ENCODE measurements at places on chromosomes 2 and 18. TPM values are rescaled to one million over a fixed set of nuclear protein-coding genes. Genes with fewer than 3 reads are reported as not detected.
A peak's percentile ranks its signal among the peaks of the same experiment; 100 is the strongest.

GRCh38 chr2:231622963-231623362 is 30.3 kb downstream of the TEX44 start:
- no peaks in the 10 kb centered on the region for H3K36me3 ChIP-seq
- no peak for DNase-seq
- H3K4me1 ChIP-seq: peaks cover 12% of the 10 kb centered on the region
- no peaks in the 10 kb centered on the region for H3K27me3 ChIP-seq
- no peak overlapping the region for H3K27ac ChIP-seq

DNA sequence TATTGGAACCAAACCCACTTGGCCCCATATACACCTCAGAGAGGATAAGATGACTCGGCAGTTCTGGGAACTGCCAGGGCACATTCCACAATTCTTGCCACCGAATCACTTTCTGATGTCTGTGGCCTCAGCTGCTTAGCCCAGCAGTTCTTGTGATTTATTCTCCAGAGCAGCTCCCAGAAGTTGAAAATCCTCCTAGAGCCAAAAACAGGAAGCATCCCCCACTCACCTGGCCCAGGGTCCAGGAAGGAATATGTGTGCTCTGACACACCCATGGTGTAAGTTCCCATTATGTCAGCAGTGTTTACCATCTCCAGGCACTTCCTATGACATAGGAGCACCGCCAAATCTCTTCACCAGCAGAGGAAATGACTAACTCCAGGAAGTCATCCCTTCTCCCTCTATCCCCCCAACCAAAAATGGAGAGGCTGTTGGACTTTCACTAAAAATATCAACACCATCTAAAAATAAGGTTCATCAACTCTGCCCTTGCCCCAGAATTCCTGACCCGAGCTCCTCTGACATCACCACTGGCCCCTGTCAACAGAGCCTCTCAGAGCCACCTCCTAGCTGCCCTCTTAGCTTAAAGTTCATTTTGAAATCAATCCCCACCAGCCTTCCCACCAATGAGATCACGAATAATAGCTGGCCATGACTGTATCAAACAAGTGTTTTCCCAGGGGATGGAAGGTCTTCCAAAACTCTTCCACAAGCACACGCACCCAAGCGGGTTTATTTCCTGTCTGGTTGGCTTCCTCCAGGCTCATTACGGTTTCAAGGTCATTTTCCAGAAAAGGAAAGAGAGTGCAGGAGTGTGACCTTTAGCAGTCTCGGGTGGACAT is 223.1 kb upstream of the PARD3B start:
- DNase-seq: no peak
- no peak overlapping the region for H3K4me3 ChIP-seq
- no peaks in the 10 kb centered on the region for H3K27me3 ChIP-seq
- no peaks in the 10 kb centered on the region for H3K4me1 ChIP-seq
- no peak overlapping the region for H3K27ac ChIP-seq

Gene PAX8
- not detected for total RNA-seq

DNA sequence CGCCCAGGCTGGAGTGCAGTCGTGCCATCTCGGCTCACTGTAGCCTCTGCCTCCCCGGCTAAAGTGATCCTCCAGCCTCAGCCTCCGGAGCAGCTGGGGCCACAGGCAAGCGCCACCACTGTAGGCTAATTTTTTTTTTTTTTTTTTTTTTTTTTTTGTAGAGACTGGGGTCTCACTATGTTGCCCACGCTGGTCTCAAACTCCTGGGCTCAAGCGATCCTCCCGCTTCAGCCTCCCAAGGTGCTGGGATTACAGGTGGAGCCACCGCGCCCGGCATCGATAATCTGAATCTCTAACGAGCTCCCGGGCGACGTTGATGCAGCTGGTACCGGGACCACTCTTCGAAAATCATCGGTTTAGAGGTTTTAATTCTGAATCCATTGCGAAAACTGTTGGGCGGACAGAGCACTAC is 520 bp upstream of the CYP20A1 start:
- no peaks in the 10 kb centered on the region for H3K36me3 ChIP-seq
- peak overlapping the region; percentile 57 for H3K4me3 ChIP-seq
- no peak for DNase-seq
- no peaks in the 10 kb centered on the region for H3K27me3 ChIP-seq
- H3K27ac ChIP-seq: peak overlapping the region; percentile 94
- peaks cover 4% of the 10 kb centered on the region for H3K4me1 ChIP-seq

DNA sequence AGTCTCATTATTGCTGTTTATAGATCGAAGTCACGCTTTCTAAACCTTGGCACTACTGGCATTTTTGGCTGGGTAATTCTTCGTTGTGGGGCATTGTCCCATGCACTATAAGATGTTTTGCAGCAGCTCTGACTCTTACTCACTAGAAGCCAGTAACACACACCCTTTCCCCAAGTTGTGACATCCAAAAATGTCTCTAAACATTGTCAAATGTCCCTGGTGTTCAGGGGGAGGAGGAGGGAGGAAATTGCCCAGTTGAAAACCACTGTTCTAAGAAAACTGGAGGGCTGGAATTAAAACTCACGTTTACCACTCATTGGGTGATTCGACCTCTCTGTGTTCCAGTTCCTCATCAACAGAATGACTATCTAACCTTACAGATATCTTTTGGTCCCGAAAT is 115.7 kb upstream of the KLF7 start:
- no peak overlapping the region for H3K4me3 ChIP-seq
- no peak overlapping the region for H3K27ac ChIP-seq
- peaks cover 14% of the 10 kb centered on the region for H3K4me1 ChIP-seq
- H3K36me3 ChIP-seq: no peaks in the 10 kb centered on the region
- H3K27me3 ChIP-seq: no peaks in the 10 kb centered on the region

Gene ABCB11
- 0.12 TPM for total RNA-seq

Gene CTAGE1
- total RNA-seq: not detected

- H3K4me1 ChIP-seq: peaks cover 23% of the 10 kb centered on the region
- no peak overlapping the region for H3K27ac ChIP-seq
- H3K27me3 ChIP-seq: no peaks in the 10 kb centered on the region
- peak; percentile 46 for DNase-seq
- H3K36me3 ChIP-seq: no peaks in the 10 kb centered on the region
Measured at GRCh38 chr2:65300134-65300760, 72.6 kb downstream of the ACTR2 start.

Gene CYS1
- 0.92 TPM for total RNA-seq

GRCh38 chr2:239770246-239770639 is 254.9 kb downstream of the NDUFA10 start:
- H3K4me1 ChIP-seq: no peaks in the 10 kb centered on the region
- no peak overlapping the region for H3K27ac ChIP-seq
- no peak overlapping the region for H3K4me3 ChIP-seq
- H3K27me3 ChIP-seq: no peaks in the 10 kb centered on the region
- H3K36me3 ChIP-seq: no peaks in the 10 kb centered on the region
- DNase-seq: no peak

GRCh38 chr2:226611944-226612318 is 187.7 kb downstream of the IRS1 start:
- H3K27me3 ChIP-seq: no peaks in the 10 kb centered on the region
- no peaks in the 10 kb centered on the region for H3K4me1 ChIP-seq
- H3K4me3 ChIP-seq: no peak overlapping the region

Gene SCN7A
- total RNA-seq: 0.42 TPM

DNA sequence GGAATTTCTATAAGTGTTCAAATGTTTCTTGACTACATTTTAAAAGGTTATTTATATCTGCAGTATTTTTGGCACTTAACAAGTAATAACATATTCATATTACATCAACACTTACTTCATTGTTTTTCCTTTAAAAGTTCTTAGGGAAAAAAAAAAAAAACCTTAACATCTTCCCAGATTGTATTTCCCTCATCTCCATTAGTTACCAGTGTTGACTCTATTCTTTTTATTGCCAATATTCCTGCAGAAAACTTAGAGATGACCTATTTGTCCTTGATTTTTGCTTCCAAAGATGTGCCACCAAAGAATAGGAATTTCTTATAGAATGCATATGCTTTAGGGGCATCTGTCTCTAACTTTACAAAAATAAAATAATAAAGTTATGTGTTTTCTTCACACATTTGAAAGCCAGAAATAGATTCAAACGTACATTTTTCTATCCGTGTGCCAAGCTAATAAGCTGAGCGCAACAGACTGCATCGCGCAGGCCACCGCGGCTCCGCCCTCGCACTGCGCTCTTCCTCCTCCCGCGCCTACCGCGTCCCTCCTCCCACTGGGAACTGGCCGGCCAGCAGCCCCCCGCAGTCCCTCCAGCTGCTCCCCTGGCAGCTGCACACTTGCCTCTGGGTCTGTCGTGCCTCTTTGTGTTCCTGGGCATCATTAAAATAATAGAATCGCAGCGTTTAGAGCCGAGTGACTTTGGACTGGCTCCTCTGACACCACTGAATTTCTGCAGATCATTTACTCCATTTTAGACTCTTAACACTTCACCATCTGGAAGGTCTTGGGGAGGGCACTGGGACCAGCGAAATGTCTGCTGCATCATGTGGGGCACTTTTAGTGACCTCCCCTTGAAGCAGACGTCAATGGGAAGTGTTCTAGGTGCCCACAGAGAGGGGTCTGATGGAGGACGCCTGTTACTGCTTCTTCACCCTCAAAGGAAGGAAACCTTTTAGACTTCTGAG is 21.2 kb upstream of the NAB1 start:
- peaks cover 8% of the 10 kb centered on the region for H3K27me3 ChIP-seq
- peak; percentile 55 for DNase-seq
- H3K36me3 ChIP-seq: no peaks in the 10 kb centered on the region
- H3K27ac ChIP-seq: no peak overlapping the region
- no peaks in the 10 kb centered on the region for H3K4me1 ChIP-seq

DNA sequence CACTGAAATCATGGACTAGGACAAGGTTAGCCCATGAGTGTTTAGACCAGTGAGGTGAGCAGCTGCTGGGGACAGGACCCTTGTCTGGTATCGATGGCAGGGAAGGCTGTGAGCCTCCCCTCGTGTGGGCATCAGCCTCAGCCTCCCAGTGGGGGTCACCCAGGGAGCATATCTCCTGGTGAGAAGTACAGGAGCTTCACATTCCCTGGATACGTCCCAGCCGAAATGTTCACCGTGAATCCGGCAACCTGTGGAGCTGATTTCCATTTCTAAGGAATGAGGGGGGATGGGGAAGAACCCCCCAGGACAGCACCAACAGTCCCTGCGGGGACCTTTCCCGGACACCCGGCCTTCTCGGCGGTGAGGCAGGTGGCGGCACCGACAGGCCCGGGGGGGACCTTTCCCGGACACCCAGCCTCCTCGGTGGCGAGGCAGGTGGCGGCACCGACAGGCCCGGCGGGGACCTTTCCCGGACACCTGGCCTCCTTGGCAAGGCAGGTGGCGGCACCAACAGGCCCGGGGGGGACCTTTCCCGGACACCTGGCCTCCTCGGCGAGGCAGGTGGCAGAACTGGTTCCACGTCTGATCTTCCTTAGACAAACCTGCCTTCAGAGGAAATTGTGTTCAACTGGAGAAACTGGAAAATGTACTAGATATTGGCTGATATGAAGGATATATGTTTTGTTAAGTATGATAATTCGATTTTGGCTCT is 21.2 kb downstream of the RTP5 start:
- no peak overlapping the region for H3K27ac ChIP-seq
- no peak for DNase-seq
- H3K27me3 ChIP-seq: no peaks in the 10 kb centered on the region
- no peaks in the 10 kb centered on the region for H3K36me3 ChIP-seq

DNA sequence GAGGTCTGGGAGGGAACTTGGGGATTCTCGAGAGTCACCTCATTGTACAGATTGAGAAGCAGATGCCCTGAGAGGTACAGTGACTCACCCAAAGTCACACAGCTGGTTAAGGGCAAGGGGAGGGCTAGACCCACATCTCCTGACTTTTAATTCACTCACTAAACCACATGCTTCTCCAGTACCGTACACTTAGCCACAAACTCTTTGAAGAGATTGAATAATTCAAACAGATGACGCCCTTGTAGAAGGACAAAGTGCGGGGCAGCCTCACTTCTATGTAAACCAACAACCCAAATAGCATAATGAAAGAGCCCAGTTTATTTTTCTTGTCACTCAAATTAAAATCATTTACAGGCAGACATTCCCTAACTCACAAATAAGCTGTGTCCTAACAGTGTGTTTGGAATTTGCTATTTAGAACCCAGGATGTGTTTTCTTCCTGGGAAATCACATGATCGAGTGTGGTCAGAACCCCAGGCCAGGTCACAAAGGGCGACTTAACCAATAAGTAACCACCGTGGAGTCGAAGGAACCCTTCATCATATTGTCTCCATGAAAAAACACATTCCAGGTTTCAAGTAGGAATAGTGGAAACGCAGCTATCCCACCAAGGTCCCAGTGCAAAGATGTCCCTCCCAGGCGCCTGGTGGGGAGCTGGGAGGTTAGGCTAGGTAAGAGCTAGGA is 35.8 kb upstream of the PTPN4 start:
- H3K4me3 ChIP-seq: no peak overlapping the region
- H3K4me1 ChIP-seq: no peaks in the 10 kb centered on the region
- DNase-seq: no peak
- no peaks in the 10 kb centered on the region for H3K36me3 ChIP-seq

Gene SOWAHC
- total RNA-seq: 13.0 TPM

Gene CASP10
- total RNA-seq: 0.86 TPM

GRCh38 chr2:213010106-213010779 is 141.2 kb downstream of the IKZF2 start:
- H3K27me3 ChIP-seq: no peaks in the 10 kb centered on the region
- DNase-seq: no peak
- H3K36me3 ChIP-seq: no peaks in the 10 kb centered on the region
- no peak overlapping the region for H3K27ac ChIP-seq

DNA sequence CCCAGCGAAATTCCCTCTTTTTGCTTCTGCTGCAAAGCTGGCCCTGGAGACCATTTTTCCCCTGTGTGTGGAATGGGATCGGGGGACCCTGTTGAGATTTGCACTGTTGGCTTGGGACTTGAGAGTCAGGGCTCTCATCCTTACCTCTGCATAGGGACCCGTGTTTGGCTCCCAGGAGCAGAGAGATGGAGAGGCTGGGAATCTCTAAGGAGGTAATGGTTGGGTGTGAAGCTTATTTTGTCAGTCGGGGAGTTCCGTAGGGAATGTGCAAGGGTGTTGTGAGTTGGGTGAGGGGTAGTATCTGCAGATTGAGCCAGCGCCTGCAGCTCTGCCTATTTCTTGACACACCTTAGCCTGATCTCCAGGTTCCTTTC is 4.5 kb downstream of the GATA6 start:
- H3K4me3 ChIP-seq: peak overlapping the region; percentile 94
- peak; percentile 54 for DNase-seq
- H3K27me3 ChIP-seq: no peaks in the 10 kb centered on the region
- H3K36me3 ChIP-seq: peaks cover 42% of the 10 kb centered on the region
- H3K4me1 ChIP-seq: peaks cover 28% of the 10 kb centered on the region

DNA sequence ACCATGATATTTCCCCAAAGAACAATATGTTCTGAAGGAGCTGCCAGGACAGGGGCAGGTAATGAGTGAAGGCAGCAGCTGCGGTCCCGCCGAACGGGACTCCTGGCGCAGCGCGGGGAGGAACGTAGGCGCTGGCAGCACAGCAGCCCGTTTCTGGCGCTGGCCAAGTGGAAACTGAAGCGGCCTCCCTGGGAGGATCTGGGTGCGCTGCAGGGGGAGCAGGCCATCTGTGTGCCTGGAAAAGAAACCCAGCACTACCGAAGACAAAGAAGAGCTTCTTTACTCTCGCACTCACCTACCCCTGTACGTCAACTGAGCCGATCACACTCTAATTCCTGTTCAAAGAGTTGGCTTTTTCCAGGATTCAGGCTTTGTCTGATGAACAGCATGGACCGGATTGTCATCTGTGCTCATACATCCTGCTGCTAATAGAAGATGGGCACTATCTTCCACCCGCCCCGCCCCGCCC is 11.8 kb downstream of the G6PC2 start:
- H3K27me3 ChIP-seq: peaks cover 11% of the 10 kb centered on the region
- no peaks in the 10 kb centered on the region for H3K4me1 ChIP-seq
- no peak overlapping the region for H3K27ac ChIP-seq
- peak; percentile 53 for DNase-seq
- no peaks in the 10 kb centered on the region for H3K36me3 ChIP-seq
